ENCODE measurements at places on chromosomes 6 and 20.

GRCh38 chr20:48031122-48031521 lies 245.8 kb upstream of the SULF2 start:
- no peak for DNase-seq

DNA sequence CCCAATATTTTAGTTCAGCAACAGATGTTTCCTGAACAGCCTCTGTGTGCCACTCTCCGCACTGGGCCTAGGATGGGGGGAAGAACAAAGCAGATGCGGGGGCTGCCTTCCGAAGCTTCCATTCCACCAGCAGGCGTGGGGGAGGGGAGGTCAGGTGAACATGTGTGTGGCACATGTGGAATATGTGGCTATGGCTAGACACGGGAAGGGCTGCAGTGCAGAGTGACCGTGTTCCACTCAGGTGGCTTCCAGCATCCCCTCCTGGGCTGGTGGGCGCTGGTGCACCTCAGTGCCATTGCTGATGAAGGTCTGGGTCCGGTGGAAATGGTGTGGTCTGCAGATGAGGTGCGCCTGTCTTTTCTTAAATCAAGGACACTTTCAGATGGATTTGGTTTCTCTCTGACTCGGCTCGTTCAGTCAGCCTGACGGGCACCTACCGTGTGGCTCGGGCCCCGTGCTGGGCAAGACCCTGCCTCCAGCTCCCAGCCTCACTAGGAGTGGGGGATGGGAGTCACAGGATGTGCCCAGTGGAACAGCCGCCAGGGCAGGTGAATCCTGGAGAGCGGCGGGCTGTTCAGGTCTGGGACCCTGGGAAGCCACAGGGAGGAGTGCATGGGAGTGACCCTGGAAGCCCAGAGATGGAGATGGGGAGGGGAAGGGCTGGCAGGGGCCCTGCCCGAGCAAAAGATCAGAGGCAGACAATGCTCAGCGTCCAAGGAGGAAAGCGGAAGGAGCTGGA lies 111.0 kb downstream of the SYCP2 start:
- no peak for DNase-seq

GRCh38 chr6:16676376-16676775 lies 84.9 kb downstream of the ATXN1 start:
- no peak for DNase-seq

DNA sequence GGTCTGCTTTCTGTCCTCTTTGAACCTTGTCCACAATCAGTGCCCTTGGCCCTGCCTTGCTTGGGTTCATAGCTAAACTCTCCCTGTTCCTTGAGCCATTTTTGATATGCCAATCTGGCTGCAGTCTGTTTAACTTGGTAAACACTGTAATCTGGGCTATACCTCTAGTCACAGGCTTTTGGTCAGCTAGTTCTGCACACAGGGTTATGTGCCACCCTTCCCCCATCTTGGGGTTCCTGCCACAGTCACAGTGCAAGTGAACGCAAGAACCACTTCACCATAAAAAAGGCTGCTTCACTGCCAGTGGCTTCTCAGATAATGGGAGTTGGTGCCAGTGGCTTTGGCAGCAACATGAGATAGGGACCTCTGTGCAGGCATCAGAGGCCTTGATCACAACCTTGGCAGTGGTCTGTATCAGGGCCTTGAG lies 10.9 kb upstream of the ATRN start:
- no peak for DNase-seq

All from NT2/D1 (cell line).